ENCODE measurements at places on chromosomes 12 and 14.
A peak's percentile ranks its signal among the peaks of the same experiment; 100 is the strongest.

DNA sequence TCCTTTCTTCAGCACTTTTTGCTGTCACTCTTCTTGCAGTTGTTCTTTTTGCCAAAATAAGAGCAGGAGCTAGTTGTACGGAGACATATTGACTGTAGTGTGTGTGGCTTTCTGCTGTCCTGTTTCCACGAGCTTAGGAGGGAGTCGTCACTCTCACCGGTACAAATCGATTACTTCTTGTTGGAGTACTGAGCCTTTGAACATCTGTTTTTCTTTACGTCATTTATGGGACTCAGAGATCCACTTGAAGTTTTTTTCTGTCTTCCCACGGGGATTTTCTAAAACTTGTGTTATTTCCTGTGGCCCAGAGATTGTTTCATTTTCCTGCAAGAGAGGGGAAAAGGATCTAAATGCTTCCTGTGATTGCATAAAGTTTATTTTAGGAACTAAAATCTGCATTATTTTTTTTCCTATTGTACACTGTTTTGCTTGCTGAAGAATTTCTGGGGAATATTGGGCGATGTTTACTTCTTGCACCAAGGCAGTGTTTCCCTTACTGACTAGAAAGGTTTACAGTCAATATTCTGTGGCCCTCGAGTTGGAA is 199.8 kb upstream of the ARHGAP5 start:
- no peak for DNase-seq

- DNase-seq, result no peak
These were observed 71.6 kb upstream of the USP44 start for GRCh38 chr12:95622879-95623278.

DNA sequence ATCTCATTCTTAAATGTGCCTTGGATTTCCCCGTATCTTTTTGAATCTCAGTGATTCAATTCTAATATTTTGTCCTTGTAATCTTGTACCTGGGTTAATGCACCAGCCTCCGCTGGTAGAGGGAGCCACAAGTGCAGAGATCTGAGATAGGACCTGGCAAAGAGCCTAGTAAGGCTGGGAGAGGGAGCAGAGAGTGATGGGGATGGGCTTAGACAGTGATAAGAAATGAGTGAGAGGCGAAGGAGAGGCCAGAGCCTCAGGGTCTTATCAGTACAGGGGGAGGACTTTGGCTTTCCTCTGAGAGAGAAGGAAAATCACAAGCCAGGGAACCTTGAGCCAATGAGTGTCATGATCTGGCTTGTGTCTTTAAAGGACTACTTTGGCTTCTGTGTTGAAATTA is 30.5 kb upstream of the LMNTD1 start:
- DNase-seq, result no peak

GRCh38 chr14:101352567-101352966 is 208.7 kb upstream of the DIO3 start:
- no peak for DNase-seq

DNA sequence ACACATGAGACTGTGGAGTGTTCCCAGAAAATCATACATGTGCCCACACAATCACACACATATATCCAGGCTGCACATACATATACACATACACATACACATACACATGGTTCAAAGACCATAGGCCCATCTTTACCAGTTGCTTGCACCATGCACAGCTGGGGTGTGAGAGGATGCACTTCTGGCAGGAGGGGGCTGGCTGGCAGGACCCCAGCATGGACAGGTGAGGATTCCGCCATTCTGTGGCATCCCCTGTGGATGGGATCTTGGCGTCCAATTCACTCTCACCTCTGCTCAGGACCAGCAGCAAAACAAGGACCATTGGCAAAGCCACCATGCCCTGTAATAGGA is 7.0 kb downstream of the ITGB7 start:
- DNase-seq, result no peak

DNA sequence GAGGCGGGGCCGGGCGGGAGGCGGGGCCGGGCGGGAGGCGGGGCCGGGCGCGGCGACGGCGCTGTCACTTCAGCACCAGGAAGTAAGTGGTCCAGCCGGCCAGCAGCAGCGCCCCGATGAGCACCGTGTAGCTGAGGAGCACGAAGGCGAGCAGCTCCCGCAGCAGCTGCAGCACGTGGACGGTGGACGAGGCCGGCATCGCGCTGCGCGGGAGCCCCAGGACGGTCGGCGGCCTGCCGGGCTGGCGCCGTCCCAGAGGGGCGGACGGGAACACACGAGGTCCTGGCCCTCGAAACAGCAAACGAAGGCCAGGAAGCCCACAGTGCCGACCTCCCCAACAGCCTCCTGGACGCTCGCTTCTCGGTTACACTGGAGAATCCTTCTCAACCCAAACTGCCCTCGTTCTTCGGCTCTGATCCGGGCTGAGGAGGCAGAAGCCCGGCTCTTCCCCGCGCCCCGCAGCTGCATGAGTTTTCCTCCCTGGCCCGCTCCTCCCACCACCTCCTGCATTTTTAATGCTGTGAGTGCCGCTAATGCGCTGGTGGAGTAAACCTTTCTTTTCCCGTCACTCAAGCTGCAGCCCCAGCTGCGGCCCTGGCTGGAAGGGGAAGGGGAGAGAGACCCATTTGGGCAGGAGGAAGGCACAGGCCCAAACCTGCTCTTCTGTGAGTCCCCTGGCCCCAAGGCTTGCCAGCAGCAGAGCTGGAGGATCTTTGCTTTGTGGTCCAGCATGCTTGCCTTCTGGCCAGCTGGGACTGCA is 694 bp upstream of the DIABLO start:
- DNase-seq, result no peak

DNA sequence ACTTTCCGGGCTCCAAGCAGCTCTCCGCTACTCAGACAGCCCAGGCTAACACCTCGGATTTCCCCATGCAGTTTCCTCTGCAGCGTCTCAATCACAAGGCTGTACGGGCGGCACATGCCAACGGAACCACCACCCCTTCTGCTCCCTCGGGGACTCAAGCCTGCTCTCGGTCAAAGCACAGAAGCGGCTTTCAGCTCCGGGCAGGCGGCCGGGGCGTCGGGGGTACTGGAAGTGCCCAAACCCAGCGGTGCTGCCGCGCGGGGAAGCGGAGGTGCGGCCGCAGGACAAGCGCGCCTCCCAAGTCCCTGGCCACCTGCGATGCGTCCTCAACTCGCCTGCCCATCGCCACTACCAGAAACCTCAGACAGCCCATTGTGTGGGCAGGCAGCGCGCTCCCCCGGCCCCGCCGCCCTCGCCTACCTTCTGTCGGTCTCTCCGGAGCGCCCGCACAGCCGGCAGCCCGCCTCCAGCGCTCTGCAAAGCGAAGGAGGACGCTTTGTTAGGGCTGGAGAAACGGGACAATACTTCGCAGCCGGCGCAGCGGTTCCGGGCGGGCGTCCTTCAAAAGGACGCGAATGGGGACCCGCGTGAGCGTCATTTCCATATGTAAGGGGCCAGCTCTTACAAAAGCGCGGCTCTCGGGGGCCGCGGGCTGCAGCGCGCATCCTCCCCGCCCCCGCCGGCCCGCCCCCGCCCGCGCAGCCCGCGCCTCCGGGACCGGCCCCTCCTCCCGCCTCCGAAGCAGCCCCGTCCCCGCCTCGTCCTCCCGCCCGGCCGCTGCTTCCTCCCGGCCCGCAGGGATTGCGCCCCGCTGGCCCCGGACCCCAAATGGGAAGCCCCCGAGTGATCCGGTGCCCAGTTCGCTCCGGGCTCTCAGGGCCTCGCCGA is 674 bp downstream of the NIN start:
- DNase-seq, result peak; percentile 50

DNA sequence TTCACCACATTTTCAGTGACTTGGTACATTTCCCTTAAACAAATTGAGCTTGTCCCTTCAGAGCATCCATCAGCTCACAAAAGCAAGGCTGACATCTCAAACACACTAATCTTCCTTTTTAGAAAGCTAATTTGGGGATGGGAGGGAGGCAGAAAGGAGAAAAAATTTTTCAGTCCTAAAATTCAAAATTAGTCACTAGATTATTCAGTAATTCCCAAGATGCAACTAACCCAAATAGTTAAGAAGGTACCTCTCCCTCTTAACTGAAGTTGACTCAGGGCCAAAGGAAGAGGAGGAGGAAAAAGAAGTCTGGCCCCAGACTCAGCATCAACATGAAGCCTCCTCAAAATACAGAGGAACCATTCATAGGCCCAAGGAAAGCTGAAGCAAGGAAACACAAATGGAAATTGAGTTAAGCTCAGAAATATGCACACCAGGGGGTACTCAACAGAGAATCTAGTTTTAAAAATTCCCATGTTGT is 21.7 kb downstream of the CBX5 start:
- no peak for DNase-seq
